ENCODE measurements at places on chromosomes 12 and 14. TPM values are rescaled to one million over a fixed set of nuclear protein-coding genes. Genes with fewer than 3 reads are reported as not detected.

The CLEC2B gene
- not detected for total RNA-seq

The SDR9C7 gene
- total RNA-seq: not detected

The GXYLT1 gene
- 48.9 TPM for total RNA-seq

The PGF gene
- 120 TPM for total RNA-seq

The CISTR gene
- not detected for total RNA-seq

The CCDC38 gene
- 0.04 TPM for total RNA-seq

The KRT8 gene
- total RNA-seq: 2.4 TPM

The BICDL1 gene
- 0.18 TPM for total RNA-seq

The PTGER2 gene
- 0.36 TPM for total RNA-seq

The RNASE7 gene
- total RNA-seq: not detected

The SLCO1A2 gene
- 0.32 TPM for total RNA-seq

DNA sequence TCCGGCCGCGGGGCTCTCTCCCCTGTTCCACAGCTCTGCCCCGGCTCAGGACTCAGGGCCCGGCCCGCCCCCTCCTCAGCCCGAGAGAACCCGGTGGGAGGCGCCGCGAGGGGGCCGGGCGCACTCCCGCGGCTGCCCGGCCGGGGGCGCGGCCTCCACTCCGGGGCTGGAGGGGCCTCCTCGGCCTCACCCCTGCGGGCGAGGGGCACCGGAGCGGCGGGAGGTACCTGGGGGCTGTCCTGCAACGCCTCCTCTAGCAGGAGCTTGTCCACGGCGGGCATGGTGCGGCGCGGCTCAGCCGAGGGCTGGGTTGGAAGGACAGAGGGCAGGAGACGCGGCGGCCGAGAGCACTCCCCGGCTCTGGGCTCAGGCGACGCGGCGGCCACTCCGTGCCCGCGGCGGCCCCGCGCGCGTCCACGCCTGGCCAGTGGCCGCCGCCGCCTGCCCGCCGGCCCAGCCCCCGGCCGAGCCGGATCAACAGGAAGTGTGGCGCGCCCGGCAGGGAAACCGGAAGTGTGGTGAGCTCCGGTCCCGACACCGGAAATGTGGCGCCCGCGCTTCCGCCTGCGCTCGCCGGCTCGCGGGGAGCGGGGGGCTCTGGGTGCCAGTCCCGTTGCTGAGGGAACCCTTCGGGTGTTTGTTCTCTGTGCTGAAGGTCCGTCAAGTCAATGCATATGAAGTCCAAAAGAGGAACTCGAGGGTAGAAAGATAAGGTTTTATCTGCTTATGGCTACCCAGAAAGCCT, at the start of gene APPL2:
APPL2 (minus strand) TSS at position 443 of the 745 bp plus-strand sequence; CDS start at position 281, 162 bp downstream.
- peaks cover 4% of the 10 kb centered on the region for H3K4me1 ChIP-seq
- peak; percentile 92 for DNase-seq
- peak within 1 kb of the TSS; percentile 47 for H3K27ac ChIP-seq
- peak within 1 kb of the TSS; percentile 82 for H3K4me3 ChIP-seq

GRCh38 chr12:92492995-92493394, 209.8 kb upstream of the PLEKHG7 start:
- no peak overlapping the region for H3K4me3 ChIP-seq
- H3K27ac ChIP-seq: no peak overlapping the region
- DNase-seq: no peak

DNA sequence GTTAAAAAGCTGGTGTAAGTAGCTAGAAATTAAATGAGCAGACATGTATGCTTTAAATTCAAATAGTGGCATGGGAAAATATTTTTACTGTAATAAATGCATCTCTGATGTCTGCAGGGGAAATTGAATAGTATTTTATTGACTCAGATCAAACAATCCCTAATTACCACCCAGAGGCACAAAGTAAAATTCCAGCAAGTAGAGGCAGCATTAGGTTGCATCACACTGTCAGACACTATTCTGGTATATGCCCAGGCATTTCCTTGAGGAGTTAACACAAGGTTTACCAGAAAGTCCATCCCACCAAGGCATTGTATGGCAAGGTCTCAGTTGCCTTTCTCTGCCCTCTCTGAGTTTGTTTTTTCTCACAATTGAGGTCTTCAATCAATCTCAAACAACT, 201.6 kb upstream of the KITLG start:
- H3K36me3 ChIP-seq: no peaks in the 10 kb centered on the region
- H3K4me1 ChIP-seq: no peaks in the 10 kb centered on the region
- H3K4me3 ChIP-seq: no peak overlapping the region
- DNase-seq: no peak
- H3K27me3 ChIP-seq: no peaks in the 10 kb centered on the region
- H3K27ac ChIP-seq: no peak overlapping the region

- H3K36me3 ChIP-seq: no peaks in the 10 kb centered on the region
- no peaks in the 10 kb centered on the region for H3K4me1 ChIP-seq
- no peak for DNase-seq
- H3K27ac ChIP-seq: no peak overlapping the region
- no peak overlapping the region for H3K4me3 ChIP-seq
These were observed 1188.2 kb upstream of the TMEM132C start for GRCh38 chr12:127078577-127079350.

GRCh38 chr12:58500399-58500798, 419.9 kb downstream of the LRIG3 start:
- H3K4me3 ChIP-seq: no peak overlapping the region
- no peak for DNase-seq
- peaks cover 37% of the 10 kb centered on the region for H3K4me1 ChIP-seq
- no peaks in the 10 kb centered on the region for H3K36me3 ChIP-seq
- H3K27ac ChIP-seq: no peak overlapping the region

- no peak for DNase-seq
- no peaks in the 10 kb centered on the region for H3K27me3 ChIP-seq
- no peaks in the 10 kb centered on the region for H3K36me3 ChIP-seq
- H3K4me3 ChIP-seq: no peak overlapping the region
These were observed 12.9 kb downstream of the COPS7A start for GRCh38 chr12:6736754-6737153.

GRCh38 chr12:124025661-124026060, 52.6 kb downstream of the ZNF664 start:
- H3K27me3 ChIP-seq: no peaks in the 10 kb centered on the region
- no peak overlapping the region for H3K4me3 ChIP-seq
- H3K27ac ChIP-seq: no peak overlapping the region
- no peak for DNase-seq

- peak; percentile 92 for DNase-seq
- H3K27ac ChIP-seq: peak overlapping the region; percentile 65
- H3K27me3 ChIP-seq: no peaks in the 10 kb centered on the region
- no peaks in the 10 kb centered on the region for H3K36me3 ChIP-seq
- peaks cover 51% of the 10 kb centered on the region for H3K4me1 ChIP-seq
These were observed 127.6 kb upstream of the NCOR2 start for GRCh38 chr12:124694846-124695497.

- H3K27ac ChIP-seq: no peak overlapping the region
- no peak overlapping the region for H3K4me3 ChIP-seq
- H3K4me1 ChIP-seq: peaks cover 15% of the 10 kb centered on the region
- H3K27me3 ChIP-seq: no peaks in the 10 kb centered on the region
- no peaks in the 10 kb centered on the region for H3K36me3 ChIP-seq
- DNase-seq: no peak
These were observed 28.0 kb upstream of the ADIPOR2 start for GRCh38 chr12:1662761-1663439.

DNA sequence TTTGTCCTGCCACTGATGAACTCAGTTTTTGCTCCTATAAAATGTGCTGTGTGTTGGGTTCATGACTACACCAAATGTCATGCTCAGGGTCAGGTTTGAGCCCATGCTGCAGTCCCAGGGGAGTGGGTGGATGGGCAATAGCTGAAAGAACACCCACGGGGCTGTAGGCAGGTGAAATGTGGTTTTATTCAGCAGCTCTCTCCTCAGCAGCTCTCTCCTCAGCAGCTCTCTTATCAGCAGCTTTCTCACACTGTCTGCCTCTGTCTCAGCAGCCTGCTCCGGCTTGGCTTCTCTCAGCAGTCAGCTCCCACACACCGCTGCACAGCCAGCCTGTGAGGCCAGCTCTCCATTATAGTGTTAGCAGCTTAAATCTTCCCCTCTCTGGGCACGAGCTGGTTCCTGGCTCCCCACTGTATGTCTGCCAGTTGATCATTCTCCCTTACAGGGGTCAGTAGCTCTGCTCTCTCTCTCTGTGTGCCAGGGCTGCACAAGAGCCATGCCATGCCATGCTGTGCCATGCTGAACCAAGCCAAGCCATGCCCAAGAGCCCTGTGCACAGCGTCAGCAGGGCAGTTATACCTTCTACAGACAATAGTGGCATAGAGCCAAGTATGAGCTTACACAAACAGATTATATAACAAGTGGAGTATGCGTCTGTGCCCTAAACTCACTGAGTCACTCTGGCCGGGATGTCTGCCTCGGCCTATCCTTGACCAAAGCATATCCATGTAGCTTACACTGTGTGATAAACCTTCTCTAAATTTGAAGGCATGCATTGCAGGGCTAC, 303.3 kb upstream of the TMPO start:
- no peaks in the 10 kb centered on the region for H3K36me3 ChIP-seq
- H3K4me1 ChIP-seq: no peaks in the 10 kb centered on the region
- no peak overlapping the region for H3K27ac ChIP-seq
- no peak overlapping the region for H3K4me3 ChIP-seq
- H3K27me3 ChIP-seq: no peaks in the 10 kb centered on the region

DNA sequence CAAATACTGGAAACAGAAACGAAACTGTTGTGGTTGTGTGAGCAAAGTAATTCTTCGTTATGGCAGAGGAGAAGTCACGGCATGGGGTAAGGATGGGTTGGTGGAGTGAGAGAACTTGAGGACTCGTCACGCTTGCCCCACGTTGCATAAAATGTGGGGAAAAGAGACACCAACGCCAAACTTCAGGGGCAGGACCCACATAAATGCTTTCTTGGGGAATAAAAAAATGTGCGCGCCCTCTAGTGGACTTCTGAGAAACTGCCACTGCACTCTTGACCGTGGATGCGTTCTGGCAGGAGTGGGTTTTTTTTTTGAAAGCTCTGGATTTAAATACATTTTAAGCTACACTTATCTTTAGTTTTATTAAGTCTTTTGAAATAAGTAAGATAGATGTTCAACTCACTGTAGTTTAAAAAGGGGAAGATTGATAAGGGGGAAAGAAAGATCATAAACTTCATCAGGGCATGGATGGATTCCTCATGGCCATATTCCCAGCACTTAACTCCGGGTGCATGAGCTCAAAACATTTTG, 4.1 kb upstream of the IGF1 start:
- no peaks in the 10 kb centered on the region for H3K36me3 ChIP-seq
- peak; percentile 23 for DNase-seq
- no peak overlapping the region for H3K27ac ChIP-seq

GRCh38 chr12:100267603-100268281, 765 bp downstream of the SCYL2 start:
- no peaks in the 10 kb centered on the region for H3K27me3 ChIP-seq
- H3K4me3 ChIP-seq: peak overlapping the region; percentile 77
- peak overlapping the region; percentile 62 for H3K27ac ChIP-seq
- no peak for DNase-seq
- H3K36me3 ChIP-seq: no peaks in the 10 kb centered on the region

DNA sequence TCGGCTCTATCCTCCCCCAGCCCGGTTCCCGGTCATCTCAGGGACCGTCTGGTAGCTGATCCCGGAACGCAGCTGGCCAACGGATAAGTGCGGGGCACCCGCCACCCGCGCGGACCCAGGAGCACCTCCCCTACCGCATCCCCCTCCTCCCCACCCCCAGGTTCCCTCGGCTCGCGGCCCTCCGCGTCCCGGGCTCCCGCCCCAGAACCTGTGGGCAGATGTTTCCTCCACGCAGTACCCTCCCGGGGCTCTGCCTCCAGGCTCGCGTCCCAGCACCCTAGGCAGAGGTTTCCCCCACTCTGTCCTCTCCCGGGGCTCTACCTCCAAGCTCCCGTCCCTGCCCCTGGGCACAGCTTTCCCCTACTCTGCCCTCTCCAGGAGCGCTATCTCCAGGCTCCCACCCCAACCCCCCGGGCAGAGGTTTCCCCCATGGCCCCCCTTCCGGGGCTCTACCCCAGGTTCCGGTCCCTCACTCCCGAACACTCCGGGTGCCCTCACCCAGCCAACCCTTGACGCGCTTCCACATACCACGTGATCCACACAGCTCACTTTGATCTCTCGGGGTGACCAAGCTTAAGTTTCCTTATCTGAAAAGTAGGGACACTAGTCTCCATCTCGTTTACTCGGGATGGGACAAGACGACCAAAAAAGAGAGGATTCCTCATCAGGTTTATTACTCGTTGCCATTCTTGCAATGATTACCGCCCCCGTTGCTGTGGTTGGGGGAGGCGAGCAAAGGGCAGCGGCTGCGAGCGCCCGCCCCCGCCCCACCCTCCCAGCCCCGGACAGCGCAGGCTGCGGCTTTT, at the start of gene CCDC38:
CCDC38 (minus strand) TSS at position 91 of the 806 bp plus-strand sequence. CDS start 6,105 bp downstream, outside the sequence.
- H3K4me1 ChIP-seq: no peaks in the 10 kb centered on the region
- H3K36me3 ChIP-seq: no peaks in the 10 kb centered on the region
- peak within 1 kb of the TSS; percentile 95 for H3K4me3 ChIP-seq
- H3K27me3 ChIP-seq: no peaks in the 10 kb centered on the region

GRCh38 chr12:8065991-8066594, at the start of gene C3AR1:
C3AR1 (minus strand) TSS chr12:8066359; CDS start chr12:8060185, 6,174 bp downstream.
- no peak for DNase-seq
- H3K4me1 ChIP-seq: no peaks in the 10 kb centered on the region
- no peak within 1 kb of the TSS for H3K27ac ChIP-seq
- H3K4me3 ChIP-seq: no peak within 1 kb of the TSS
- H3K36me3 ChIP-seq: no peaks in the 10 kb centered on the region

DNA sequence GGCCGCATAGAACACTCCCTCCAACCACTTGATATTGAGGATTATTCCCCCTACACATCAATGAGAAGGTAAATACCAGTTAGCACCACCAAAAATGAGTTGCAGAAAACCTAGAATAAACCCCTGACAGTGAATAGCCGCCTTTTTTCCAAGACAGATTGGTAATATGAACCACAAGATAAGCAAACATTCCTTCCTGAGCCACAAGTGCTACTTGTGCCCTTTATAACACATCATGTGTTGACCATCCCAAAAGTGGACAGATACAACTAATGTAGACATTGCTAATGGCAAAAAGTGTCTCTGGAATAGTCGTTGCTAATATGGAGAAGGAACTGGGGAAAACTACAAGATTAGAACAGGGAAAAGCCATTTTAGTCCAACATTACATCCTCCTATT, 17.2 kb downstream of the NOXRED1 start:
- H3K4me1 ChIP-seq: no peaks in the 10 kb centered on the region
- H3K36me3 ChIP-seq: no peaks in the 10 kb centered on the region
- no peak overlapping the region for H3K4me3 ChIP-seq
- no peak for DNase-seq
- H3K27me3 ChIP-seq: peaks cover 2% of the 10 kb centered on the region

DNA sequence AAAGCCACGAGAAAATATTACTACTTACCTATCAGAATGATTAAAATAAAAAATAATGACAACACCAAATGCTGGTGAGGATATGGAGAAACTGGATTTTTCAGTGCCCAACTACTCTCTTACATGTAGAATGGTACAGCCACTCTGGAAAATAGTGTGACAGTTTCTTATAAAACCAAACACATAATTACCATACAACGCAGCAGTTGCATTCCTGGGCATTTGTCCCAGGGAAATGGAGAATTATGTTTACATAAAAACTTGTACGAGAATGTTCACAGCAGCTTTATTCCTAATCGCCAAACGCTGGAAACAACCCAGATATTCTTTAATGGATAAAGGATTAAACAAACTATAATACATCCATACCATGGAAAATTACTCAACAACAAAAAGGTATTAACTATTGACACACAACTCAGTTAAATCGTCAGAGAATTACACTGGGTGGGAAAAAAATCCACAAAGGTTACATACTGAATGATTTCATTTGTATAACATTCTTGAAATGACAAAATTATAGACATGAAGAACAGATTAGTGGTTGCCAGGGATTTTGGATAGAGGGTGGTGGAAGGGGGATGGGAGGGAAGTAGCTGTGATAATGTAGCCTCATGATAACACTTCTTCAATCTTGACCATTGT, 35.4 kb downstream of the TAOK3 start:
- H3K27ac ChIP-seq: peak overlapping the region; percentile 33
- no peak for DNase-seq
- H3K36me3 ChIP-seq: no peaks in the 10 kb centered on the region
- peak overlapping the region; percentile 11 for H3K4me3 ChIP-seq

Measured in SJCRH30 (cell line).